Activated CD4-positive, alpha-beta T cell treated with anti-CD3 and anti-CD28 coated beads, Interleukin-10, Interleukin-2, amounts not matched to agents 100 ng/mL and 50 ng/mL, durations not matched to agents 16 hours and 8 hours (primary cell): ENCODE measurements at places on chromosomes 1 and 21.

GRCh38 chr1:236163463-236164153 lies 21.3 kb downstream of the GPR137B start:
- DNase-seq = no peak

GRCh38 chr1:245999697-246000637 lies 507.1 kb downstream of the SMYD3 start:
- no peak for DNase-seq

DNA sequence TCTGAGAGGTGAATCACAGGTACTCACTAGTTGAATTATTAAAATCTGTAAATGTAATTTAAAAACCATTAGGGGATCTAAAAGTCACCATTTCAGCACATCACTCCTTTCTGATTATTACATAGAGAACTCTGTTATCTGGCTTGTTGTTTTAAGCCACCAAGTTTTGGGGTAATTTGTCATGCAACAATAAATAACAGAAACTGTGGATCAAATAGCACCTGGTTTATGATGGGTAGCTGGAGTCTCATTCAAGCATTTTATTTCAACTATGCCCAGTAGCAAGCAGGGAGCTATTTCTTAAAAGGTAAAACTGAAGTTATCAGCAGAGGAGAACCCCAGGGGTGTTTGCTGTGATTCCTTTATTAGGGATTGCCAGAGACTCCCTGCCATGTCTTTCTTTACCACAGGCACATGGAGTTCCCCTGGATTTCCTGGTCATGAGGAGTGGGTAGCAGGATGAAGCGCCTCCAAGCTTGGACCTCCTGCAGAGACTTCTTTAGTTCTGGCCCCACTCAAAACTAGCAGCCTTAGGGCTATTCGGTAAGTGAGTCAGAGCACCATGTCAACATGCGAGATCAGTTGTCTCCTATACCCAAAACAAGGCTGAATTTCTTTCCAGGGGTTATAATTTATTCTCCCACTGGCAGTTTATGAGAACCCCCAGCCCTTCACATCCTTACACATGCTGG lies 179.2 kb downstream of the GIPC2 start:
- no peak for DNase-seq

DNA sequence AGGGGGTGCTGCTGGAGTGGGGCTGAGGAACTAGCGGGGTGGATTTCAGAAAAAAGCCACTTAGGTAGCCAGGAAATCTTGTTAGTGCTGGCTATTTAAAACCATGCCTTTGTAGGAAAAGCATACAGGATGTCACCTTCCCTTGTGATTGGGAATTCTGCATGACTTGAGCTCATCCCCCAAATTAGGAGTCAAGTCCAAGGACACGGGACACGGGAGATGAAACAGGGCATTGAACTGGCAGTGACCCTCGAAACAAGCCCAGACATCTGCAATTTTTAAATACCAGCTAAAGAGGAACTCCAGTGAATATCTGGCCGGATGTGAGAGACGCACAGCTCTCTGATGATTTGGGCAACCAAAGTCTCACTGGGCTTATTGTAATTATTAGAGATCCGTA lies 32.8 kb downstream of the C2CD2 start:
- no peak for DNase-seq

DNA sequence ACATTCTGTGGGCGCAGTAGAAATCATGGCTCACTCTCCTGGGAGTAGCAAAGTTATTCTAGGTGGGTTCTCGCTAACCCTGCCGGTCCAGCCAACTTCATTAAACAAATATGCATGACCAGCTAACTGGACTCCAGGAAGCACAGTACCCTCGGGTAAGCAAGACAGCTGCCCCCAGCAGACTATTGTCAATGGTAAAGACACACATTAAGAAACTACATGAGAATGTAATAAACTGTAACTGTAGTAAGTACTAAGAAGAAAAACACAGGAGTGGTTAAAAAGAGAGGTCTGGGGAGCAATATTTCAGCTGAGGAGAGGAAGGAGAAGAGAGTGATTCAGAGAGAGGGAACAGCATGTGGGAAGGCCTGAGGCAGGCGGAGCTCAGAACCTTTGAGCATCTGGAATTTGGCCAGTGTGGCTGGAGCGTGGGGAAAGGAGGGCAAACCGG lies 7.4 kb downstream of the SLC2A5 start:
- no peak for DNase-seq

DNA sequence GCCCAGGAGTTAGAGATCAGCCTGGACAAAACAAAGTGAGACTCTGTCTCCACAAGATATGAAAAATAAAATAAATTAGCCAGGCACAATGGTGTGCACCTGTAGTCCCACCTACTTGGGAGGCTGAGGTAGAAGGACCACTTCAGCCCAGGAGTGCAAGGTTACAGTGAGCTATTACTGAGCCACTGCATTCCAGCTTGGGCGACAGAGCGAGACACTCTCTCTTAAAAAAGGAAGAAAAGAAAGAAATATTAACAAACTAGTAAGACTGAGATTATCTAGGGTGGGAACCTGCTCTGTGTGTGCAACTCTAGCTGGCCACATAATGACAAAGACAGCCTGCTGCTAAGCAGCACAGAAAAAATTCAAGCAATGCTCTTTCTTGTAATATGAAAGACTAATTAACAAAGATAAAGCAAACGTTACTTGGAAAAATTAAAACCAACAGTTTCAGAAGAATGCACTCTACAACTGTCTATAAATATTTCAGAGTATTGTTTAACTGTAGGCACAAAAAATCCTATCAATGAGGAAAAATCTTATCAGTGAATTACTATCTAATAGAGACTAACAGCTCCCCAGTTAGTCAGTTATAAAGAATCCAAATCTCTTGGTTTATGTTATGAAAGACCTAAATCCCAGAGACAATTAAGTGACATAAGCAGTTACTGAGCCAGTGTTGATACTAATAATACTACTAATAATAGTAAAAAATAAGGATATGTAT lies 74.5 kb downstream of the ENAH start:
- DNase-seq = no peak

DNA sequence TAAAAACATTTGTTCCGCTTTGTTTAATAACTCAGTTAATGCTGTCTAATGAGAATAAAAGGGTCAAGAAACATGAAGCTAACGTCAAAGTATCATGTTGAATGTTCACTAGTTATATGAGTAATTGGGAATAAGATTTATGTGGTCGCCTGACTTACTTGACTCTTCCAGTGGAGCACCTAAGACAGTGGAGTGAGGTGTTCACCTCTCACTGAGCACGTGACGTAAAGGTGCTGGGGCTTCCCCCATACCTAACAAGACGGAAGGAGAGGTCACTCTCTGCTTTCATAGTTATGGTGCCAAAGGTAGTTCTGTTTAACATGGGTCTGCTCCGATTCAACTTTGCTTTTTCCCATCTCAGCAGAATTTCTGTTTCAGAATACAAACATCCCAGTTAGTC lies 686 bp downstream of the KMO start:
- peak; percentile 36 for DNase-seq

GRCh38 chr21:35926003-35926740 lies 134.2 kb downstream of the SETD4 start:
- DNase-seq = no peak

DNA sequence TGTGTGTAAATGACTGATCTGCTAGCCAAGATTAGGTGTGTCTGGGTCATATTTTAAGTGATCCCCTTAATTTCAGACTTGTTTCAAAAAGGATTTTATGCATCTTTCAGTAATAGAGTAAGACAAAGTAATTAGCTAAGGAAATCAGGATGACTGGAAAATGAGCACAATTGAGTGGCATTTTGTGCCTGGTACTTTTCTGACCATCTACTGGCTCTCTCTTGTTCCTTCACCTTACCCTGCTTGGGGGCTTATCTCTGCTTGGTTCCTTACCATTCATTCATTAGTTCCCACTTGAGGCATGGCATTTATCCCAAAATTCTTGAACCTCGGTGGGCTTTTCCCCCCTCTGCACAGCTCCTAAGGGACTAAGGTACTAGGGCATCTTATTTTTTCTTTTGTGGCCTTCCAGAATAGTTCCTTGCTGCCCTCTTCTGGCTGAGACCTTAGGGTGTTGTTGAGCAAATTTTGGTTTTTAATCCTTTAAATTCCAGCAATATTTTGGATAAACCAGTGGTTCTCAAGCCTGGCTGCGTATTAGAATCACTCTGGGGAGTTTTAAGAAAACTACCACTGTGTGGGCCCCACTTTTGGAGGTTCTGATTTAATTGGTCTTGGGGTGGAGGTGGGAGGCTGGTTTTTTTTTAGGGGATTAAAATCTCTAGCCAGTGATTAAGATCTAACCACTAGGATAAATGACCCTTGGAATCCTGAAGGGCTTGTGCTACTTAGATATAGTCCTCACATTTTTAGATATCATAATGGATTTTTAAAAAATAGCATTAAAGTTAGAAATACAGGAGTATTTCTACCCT lies 50.8 kb downstream of the HS2ST1 start:
- peak; percentile 18 for DNase-seq
